RCC 7860 (cell line): ENCODE measurements at places on chromosomes 5 and 9.

DNA sequence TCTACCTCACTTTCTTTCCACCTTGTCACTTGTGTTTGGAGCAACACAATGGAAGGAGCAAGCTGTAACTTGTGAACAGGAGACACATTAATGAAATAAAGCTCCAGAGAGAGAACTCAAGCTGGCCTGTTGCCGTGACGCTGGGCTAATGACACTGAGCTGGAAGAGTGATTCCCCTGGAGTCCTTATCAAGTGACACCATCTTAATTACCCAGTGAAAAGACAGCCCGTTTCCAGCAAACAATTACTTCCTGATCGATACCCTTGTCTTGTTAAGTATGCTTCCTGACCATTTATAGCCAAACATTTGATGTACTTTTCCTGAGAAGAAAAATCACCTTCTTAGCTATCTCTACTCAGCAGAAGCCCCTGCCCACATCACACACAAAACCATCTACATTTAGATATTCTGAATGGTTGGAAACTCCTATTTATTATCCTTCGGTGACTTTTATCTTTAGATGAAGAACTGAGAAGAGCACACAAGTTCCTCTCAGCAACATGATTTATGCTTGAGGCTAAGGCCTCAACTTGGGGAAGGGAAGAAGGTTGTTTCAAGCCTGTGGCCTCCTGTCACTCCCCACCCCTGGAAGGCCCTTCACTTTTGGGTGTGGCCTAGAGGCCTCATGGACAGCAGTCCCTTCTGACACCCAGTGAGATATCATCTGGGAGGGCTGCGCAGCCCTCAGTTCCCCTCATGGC, 34.1 kb downstream of the CRHBP start:
- DNase-seq: no peak

DNA sequence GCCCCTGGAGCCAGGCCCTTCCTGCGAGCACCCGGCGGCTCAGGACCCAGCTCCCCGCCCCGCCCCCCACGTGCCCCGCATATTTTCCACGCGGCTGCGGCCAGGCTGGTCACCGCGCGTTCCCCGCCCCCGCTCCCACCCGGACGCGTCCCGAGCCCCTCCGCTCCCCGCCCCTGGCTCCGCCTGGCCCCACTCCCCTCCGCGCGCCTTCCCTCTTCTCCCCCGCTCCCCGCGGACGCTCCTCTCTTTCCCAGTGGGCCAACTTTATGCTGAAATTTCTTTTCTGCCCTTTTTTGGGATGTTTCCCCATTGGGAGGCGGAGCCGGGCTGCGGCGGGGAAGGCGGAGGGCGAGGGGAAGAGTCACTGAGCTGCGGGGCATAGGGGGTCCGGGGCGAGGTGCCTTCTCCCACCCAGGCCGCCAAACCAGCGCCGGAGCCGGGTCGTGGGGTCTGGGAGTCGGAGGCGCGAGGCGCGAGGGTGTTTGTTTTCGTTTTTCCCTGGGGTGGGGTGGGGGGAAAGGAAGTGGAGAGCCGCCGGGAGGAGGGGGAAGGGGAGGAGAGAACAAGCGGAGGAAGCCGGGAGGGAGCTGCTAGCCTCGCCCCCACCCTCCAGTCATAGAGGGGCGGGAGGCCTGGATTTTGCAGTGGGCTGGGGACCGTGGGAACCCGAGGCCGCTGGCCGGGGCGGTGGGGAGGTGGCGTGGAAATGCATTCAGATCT, 1.0 kb upstream of the TPM2 start:
- no peak for DNase-seq

- DNase-seq: no peak
Measured at GRCh38 chr9:108383796-108384195, 472.0 kb downstream of the ACTL7B start.

DNA sequence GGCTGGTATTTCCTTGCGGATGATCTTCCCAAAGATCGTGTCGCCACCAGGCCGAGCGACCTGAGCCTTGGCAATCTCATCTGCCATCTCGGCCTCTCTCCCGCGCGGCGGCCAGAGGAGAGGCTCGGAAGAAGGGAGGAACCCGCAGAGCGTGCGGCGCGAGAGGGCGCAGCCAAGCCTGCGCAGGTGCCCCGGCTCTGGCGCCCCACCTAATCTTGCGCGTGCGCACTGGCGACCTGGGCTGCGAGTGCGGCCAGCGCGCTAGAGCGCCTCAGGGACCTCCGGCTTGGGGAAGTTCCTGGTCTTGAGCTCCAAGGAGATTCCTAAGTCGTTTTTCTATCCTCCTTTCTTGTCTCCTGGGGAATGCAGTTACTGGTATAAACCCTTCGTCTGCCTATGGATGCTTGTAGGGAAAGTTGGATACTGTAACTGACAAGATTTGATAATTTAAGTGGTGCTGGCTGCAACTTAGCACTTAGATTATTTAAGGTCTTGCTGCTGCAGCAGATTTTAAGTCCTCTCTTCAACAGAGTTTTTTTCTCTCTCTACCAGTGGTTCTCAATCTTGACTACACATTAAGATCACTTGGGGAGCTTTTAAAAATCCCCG, at the start of gene HINT1:
Gene HINT1 (minus strand): TSS at position 138 of the 609 bp plus-strand sequence. CDS start 51 bp downstream, at position 87.
- DNase-seq: peak; percentile 87

DNA sequence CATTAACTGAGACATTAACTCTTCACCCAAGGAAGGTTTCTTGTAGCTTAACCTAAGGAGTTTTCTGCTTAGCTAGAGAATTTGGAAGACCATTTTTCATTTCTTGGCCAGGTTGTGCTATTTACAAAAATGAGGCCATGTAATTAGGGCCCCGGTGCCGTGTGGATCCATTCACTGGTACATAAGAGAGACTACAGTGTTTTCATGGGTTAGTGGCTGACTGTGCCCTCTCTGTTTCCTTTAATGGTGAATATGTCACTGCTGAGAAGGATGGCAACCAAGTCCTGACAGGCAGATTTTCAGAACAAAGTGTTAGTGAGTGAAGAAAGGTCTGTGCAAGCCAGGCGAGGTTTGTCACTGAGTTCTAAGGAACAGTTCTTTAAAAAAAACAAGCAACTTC, 15.4 kb downstream of the MEGF10 start:
- no peak for DNase-seq

GRCh38 chr5:153744751-153745150, 254.3 kb downstream of the GRIA1 start:
- no peak for DNase-seq

DNA sequence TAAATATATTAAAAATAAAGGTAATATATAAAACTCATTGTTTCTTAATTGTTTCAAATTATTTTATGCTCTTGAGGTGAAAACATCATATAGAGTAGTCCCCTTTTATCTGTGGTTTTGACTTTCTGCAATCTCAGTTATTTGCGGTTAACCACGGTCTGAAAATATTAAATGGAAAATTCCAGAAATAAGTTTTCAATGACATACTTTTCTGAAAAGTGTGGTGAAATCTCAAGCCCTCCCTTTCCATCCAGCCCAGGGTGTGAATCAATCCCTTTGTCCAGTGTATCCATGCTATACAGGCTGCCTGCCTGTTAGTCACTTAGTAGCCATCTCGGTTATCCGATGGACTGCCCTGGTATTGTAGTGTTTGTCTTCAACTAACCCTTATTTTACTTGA, 546.7 kb upstream of the DMAC1 start:
- DNase-seq: peak; percentile 65

DNA sequence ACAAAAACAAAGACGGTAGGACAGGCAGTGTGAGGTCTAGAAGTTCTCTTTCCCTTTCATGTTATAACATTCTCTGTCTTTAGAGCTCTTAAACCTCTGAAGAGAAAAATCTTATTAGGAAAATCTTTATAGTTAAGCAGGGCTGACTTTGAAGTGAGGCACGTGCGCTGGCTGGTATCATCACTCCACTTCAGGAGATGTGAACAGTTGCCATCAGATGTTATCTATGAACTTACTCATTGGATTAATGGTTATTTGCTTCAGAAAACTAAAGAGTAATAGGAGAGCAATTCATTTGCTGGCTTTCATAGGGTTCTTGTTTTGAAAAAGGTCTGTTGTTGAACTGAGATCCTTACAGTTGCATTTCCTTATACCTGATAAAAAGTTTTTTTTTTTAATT, 25.7 kb downstream of the LRRTM2 start:
- DNase-seq: no peak

DNA sequence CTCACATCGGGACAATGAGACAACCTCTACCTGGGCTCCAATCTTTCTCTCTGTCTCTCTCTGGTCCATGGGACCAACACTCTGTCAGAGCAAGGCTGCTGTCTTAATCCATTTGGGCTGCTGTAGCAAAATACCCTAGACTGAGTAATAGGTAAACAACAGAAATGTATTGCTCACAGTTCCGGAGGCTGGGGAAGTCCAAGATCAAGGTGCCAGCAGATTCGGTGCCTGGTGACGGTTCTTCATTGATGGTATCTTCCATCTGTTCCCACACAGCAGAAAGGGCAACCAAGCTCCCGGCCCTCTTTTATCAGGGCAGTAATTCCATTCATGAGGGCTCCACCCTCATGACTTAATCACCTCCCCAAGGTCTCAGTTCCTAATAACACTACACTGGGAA, 61.3 kb upstream of the SPOCK1 start:
- no peak for DNase-seq

DNA sequence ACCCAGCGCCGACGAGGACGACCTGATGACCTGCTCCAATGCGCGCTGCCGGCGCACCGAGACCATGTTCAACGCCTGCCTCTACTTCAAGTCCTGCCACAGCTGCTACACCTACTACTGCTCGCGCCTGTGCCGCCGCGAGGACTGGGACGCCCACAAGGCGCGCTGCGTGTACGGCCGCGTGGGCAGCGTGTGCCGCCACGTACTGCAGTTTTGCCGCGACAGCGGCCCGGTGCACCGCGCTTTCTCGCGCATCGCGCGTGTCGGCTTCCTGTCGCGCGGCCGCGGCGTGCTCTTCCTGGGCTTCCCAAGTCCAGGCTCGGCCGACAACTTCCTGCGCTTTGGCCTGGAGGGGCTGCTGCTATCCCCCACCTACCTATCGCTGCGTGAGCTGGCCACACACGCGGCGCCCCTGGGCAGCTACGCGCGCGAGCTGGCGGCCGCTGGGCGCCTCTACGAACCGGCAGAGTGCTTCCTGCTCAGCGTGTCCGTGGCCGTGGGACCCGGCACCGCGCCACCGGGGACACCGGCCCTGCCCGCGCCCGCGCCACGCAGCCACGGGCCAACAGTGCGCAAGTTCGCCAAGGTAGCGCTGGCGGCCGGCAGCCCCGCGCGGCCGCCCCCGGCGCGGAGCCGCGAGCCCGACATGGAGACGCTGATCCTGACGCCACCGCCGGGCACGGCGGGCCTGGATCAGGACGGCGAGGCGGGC, 2.7 kb upstream of the PHPT1 start:
- no peak for DNase-seq
